Activated T-helper 1 cell treated with Interleukin-2 at 50 U/mL for 16 hours (primary cell): ENCODE measurements at places on chromosomes 1 and 21.

- DNase-seq = no peak
Measured at GRCh38 chr1:214101246-214101645, 113.5 kb downstream of the PROX1 start.

DNA sequence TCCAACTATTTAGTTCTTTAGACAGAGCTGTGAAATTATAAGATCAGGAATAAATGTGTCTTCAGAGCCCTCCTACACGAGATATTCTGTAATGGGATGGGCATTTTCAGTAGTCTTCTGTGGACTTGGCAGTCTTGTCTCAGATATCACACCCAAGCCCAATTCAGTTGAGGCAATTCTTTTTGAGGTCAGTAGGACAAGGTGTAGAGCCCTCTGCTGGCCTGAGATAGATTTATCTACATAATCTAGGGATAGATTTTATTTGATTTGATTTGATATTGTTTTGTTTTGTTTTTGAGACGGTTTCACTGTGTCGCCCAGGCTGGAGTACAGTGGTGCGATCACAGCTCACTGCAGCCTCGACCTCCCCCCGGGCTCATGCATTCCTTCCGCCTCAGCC, 77.5 kb downstream of the FMN2 start:
- DNase-seq = no peak

DNA sequence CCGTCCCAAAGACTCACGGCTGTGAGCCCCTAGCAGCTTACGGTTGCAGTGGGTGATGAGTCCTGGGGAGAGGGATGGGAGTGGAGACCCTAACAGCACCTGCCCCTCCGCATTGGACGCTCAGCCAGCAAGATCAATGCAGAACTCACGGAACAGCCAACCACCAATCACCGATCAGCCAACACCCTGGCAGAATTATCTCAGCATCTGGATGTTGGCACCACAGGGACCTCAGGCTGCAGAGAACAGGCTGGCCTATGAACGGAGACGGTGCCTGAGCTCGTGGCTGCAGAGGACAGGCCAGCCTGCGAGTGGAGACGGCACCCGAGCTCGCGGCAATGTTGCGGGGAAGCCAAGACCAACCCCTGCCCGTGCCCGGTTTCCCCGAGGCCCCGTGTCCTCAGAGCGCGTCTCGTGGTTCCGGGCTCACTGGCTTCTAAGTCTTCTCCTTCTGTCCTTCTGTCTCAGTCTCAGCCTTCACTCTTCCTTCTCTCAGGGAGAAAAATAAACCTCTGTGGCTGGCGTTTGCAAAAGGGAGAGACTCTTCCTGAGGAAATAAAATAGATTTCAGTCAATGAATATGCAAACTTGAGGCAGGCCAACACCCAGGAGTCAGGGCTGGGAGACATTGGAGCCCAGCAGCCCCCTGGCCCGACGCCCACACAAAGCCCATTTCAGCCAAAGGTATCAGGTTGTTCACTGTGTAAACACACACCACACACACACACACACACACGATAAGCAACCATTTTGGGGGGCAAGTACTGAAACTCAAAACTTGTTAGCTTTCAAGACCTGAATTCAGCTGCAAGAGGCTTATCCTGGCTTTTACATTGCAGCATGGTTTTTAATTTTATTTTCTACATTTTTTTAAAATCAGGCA, 67.8 kb downstream of the SIK1 start:
- DNase-seq = no peak

- no peak for DNase-seq
Measured at GRCh38 chr1:12464045-12464461, 154.0 kb downstream of the DHRS3 start.
